ENCODE measurements at places on chromosomes 4 and X.
A peak's percentile ranks its signal among the peaks of the same experiment; 100 is the strongest.

- DNase-seq = no peak
Observed at GRCh38 chrX:124263743-124264142, 68.7 kb upstream of the TEX13D start.

GRCh38 chrX:123590842-123591486 lies 141.9 kb downstream of the THOC2 start:
- no peak for DNase-seq

GRCh38 chr4:76607846-76608245 lies 172.8 kb downstream of the SHROOM3 start:
- DNase-seq = no peak

GRCh38 chrX:9091258-9091657 lies 57.3 kb upstream of the FAM9B start:
- DNase-seq = peak; percentile 46

GRCh38 chrX:23511793-23512192 lies 155.5 kb upstream of the PRDX4 start:
- no peak for DNase-seq

DNA sequence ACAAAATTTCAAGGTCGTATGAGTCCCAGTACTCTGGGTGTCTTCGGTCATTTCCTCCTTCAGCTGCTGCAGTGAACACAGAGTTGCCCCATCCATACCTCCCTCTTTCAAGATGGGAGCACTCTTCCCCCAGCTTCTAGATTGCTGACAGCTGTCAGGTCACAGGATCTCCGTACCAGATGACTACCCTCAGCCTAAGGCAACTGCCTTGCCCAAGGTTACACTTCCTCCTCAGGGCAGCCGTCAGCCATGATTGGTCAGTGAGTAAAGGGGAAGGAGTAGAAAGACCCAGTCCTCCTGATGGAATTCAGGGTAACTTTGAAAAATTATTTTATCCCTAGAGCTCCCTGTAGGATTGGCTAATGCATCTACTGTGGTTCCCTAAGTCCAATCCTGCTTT lies 81.6 kb downstream of the NAF1 start:
- DNase-seq = peak; percentile 38

GRCh38 chrX:72367516-72367915 lies 61.8 kb upstream of the CITED1 start:
- DNase-seq = no peak

GRCh38 chr4:98557194-98557892 lies 101.1 kb downstream of the TSPAN5 start:
- DNase-seq = no peak

GRCh38 chrX:153320555-153321184 lies 897 bp downstream of the PNMA6F start:
- no peak for DNase-seq

DNA sequence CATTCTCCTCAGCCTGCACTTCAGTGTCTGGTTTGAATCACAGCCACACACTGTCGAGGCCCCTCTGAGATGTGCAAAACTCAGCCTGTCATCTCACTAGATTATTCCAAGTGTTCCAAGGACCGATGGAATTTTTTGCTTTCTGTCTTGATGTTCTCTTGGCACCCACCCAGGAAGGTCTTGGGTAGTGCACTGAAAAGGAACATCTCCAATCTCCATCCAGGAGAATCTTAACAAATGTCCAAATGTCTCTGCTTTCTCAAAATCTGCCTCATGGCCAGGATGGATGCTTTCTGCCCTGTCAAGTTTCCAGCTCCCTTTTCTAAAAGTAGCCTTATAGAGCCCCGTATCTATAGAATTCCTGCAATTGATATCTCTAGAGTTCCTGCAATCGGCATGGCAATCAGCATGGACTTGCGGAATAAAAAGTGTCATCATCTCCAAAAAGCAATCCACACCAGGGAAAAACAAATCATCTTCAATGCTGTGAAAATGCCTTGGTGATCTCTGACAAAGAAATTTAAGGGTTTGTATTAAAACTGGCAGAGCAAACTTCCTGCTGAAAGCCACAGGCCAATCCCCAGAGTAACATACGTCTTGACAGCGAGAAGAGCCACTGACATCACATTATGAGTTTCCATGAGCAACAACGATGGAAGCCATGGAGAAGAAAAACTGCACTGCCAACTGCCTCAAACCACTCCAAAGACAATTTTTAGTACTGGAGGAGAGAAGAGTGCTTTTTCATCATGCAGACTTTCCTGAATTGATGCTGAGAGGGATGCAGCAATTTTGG lies 215.3 kb upstream of the FAM9B start:
- no peak for DNase-seq

- DNase-seq = peak; percentile 60
Observed at GRCh38 chr4:184782731-184783373, 42.9 kb downstream of the ACSL1 start.

DNA sequence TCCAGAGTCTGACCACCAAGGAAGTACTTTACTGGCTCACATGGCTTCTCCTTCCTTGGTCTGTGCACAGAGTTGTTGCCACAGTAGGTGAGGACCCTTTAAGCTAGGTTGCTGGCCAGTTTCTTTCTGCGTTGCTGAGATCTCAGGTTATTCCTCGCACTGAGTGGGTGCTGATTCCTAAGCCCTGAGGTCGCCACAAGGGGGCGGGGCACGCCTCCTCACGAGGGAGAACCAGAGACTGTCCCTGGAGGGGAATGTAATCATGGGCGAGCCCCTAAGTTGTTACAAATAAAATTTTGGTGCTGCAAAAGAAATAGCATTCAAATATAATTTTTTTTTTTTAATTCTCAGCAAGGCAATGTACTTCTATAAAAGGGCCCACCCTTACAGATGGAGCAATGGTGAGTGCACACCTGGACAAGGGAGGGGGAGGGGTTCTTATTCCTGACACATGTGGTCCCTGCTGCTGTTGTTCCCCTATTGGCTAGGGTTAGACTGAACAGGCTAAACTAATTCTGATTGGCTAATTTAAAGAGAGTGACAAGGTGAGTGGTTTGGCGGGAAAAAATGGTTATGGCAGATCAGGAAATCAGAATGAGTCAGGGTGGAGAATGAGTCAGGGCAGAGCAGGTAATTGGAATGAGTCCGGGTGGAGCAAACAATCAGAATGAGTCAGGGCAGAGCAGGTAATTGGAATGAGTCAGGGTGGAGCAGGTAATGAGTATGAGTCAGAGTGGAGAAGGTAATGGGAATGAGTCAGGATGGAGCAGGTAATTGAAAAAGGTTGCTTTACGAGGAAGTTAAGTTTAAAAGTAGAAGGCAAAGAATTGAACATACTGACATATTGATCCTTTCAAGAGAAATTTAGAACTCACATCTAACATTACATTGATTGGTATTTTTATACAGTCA lies 107.5 kb downstream of the VSIG4 start:
- no peak for DNase-seq

DNA sequence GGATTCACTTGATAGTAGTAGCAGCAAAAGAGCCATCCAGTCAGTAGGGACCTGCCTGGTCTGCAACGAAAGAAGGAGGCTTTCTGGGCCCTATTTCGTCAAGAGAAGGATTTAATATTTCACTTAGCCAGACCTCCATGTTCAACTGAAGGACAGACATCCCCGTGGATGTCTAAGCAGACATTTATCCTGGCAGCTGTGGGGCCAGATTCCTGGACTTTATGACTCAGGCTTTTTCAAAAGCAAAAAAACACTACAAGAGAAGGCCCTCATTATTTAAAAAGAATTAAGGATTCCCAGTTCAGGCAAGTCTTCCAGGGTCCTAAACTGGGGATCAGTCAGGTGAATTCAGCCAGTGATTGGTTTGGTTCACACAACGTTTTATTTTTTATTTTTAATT lies 88.5 kb upstream of the TSPAN5 start:
- no peak for DNase-seq

- DNase-seq = no peak
Observed at GRCh38 chr4:25875281-25875745, 12.5 kb upstream of the SEL1L3 start.

DNA sequence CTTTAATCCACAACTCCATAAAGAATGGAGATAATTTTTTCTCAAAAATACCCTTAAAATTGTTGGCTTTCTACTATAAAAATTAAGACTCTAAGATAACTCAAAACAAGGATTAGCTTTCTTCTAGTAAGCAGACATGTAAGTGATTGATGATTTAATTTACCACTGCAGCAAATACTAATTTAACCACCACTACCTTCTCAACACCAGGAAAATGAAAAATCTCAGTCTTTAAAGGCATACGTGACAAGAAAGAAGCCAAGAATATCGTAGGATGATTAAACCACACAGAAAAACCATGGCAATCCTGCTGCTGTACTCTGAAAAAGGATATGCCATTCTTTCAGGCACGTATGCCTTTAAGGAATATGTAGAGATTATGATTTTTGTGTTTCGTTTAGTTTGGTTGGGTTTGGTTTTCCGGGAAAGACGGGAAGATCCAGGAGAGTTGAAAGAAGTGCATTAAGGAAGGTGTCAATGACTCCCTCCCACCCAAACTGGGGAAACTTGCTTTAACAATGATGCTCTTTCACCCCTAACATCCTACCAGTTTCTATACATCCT lies 881 bp downstream of the LRCH2 start:
- no peak for DNase-seq

- no peak for DNase-seq
Observed at GRCh38 chr4:102554992-102555391, 53.8 kb downstream of the NFKB1 start.

DNA sequence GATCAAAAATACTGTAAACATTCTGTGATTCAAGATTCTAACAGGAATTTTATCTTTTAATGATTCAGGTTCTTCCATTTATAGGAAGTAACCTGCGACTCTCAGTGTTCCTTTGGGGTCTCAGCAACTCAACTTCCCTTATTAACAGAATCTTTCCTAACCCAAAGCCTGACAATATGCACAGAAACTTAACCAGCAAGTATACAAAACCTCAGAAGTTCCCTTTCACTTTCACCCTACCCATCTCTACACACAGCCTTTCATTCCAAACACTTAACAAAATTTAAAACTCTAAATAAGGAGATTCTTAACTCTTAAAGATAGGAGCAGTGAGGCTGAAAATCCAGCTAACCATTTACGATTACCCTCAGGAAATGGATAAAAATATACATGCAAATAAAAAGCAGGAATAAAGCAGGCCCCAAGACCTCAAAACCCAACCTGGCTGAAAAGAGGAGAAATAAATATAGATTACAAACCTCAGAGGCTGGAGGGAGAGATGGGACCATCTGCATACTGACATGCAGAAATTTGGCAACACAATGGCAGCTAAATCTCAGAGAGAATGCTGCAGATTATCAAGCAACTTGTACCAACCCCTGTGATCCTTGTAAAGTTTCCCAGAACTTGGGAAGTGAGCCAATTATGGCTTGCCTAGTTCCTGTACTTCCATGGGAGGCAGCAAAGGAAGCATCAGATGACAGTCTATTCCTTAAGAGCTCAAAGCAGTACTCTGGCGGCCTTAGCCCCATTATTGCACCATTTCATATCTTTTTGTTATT lies 101.0 kb downstream of the ATP11C start:
- no peak for DNase-seq

DNA sequence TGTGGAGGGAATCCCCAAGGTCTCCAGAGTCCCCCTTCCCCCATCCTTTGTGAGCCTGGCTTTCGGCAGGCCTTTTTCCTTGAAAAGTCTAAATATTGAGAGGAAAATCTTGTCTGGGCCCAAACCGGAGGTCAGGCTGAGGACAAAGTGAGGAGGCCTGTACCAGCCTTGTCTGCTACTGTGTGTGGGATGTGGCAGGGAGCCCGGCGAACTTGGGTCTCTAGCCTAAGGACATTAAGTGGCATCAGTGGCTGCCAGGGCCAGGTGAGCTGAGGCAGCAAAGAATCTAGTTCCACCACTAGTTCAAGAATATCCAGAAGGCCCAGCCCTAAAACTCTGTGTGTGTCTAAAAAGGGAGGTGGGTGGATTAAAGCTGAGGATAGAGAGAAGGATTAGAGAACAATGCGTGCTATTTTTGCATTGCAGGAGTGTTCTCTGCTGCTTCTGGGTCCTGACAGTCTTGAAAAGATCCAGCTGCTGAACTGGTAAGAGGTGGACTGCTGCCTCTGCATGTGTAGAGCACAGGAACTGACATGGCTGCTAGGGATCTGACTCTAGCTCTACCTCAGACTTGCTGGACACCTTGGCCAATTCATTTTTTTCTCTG lies 1.2 kb upstream of the AMER1 start:
- no peak for DNase-seq

DNA sequence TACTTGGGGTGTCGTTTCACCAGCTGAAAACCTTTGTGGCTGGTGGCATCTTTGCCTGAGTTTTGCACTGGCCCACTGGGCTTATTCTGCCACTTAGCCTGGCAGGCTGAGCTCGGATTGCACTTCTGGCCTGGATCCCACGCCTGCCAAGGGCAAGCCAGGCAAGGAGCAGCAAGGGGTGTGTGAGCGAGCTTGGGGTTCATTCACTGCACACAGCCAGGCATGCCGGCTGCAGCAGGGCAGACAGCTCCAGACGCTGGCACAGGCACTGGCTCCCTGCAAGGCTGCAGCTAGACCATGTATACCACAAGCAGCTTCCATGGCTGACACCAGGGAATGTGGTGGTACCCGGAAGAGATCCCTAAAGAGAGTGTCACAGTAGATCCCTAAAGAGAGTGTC lies 476.3 kb downstream of the EPHA5 start:
- no peak for DNase-seq

DNA sequence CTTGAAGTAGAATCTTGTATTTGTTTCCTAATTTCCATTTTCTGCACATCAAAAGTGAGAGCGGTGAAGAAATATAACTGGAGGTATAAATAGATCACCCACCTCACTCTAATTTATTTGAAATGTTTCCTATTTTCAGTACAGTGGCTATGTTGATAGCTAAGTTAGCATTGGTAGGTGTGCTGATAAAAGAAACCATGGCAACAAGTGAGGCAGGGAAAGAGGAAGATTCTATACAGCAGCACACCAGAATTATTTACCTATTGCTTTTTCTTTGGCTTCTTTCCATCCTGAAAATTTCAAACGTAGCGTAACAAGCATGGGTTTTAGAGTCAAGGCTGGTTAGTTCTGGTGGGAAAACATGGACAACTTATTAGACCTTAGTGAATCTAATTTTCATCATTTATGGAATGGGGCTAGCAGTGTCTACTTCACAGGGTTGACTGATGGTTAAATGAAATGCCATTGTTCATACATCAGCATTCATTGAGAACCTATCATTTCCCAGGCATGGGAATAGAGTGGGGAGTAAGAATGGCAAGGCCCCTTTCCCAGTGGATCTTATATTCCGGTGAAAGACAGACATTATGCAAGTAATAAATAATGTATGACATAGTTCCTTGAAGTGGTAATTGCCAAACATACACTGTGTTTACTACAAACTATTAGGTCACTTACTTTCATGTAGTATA lies 30.6 kb upstream of the CTSO start:
- no peak for DNase-seq

GRCh38 chr4:7802093-7802726 lies 137.5 kb downstream of the AFAP1 start:
- DNase-seq = peak; percentile 80

DNA sequence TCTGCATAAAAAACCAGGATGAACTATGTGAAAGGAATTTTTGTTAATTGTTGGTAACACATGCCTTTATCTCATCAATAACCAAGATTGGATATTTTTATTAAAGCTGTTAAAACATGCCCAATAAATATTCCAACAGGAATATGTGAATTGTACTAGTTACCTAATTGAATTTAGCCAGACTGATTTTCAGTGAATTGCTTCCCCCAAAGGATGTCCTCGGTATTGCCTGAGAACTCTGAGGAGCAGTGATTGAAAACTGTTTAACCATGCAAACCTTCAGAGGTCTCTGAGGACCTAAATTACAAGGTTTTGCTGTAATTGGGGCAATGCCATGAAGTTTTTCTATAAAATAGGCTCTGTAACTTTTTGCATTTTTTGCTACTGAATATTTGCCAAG lies 66.6 kb downstream of the BLTP1 start:
- no peak for DNase-seq

GRCh38 chrX:122475306-122475705 lies 708.8 kb upstream of the GRIA3 start:
- DNase-seq = no peak

All from inflammatory macrophage (primary cell).